B cell (primary cell): ENCODE measurements at places on chromosomes 1 and 21.

- no peak overlapping the region for H3K27ac ChIP-seq
- no peaks in the 10 kb centered on the region for H3K27me3 ChIP-seq
- peaks cover 7% of the 10 kb centered on the region for H3K4me1 ChIP-seq
- H3K36me3 ChIP-seq = no peaks in the 10 kb centered on the region
- no peak overlapping the region for H3K4me3 ChIP-seq
These were observed 23.7 kb downstream of the PHLDA3 start for GRCh38 chr1:201445310-201445709.

GRCh38 chr1:101137144-101138126 lies 99.4 kb upstream of the S1PR1 start:
- H3K27me3 ChIP-seq = no peaks in the 10 kb centered on the region
- no peak overlapping the region for H3K4me3 ChIP-seq
- DNase-seq = no peak
- peak overlapping the region; percentile 32 for H3K27ac ChIP-seq
- H3K4me1 ChIP-seq = peaks cover 36% of the 10 kb centered on the region

DNA sequence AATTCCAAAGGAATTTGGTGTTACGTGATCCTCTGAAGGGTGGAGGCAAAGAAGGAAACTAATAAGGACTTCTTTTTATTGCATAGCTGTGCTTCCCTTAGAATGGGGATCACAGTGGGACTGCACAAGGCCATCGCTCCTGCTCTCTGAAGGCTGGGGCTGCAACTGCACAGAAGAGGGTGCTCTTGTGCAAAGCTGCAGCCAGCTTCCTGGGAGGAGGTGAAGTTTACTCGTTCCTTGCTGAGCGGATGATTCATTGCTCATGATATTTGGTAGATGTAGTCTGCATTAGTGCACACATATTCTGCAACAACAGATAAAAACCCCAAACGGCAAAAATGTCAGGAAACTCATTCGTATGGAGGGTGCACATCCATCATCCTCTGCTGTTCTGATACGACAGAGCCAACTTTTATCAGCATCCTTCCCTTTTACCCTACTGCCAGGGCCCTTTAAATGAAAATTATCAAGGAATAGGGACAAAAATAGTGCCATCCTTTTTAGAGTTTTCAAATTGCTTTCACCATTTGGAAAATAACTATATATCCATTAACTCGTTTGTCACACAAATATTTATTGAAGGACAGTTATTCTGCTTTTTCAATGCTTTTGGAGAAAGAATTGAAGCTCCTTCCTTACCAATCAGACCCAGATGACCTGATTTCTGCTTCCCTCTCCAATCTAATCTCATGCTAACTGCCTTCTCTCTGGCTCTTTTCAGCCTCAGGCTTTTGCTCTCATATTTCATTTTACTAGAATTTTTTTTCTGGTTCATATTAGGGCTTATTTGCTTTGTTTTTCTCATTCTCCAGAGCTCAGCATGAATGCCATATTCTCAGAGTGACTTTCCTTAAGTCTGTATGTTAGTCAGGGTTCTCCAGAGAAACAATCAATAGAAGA lies 263.6 kb downstream of the DUSP10 start:
- H3K27me3 ChIP-seq = no peaks in the 10 kb centered on the region
- H3K4me3 ChIP-seq = no peak overlapping the region
- no peak overlapping the region for H3K27ac ChIP-seq
- DNase-seq = peak; percentile 55
- H3K4me1 ChIP-seq = no peaks in the 10 kb centered on the region

- H3K27me3 ChIP-seq = no peaks in the 10 kb centered on the region
- no peaks in the 10 kb centered on the region for H3K36me3 ChIP-seq
- no peak overlapping the region for H3K27ac ChIP-seq
- H3K4me3 ChIP-seq = no peak overlapping the region
- no peak for DNase-seq
- H3K4me1 ChIP-seq = no peaks in the 10 kb centered on the region
These were observed 655.4 kb downstream of the RWDD3 start for GRCh38 chr1:95889400-95889799.

- H3K4me1 ChIP-seq = no peaks in the 10 kb centered on the region
- H3K4me3 ChIP-seq = no peak overlapping the region
- H3K36me3 ChIP-seq = no peaks in the 10 kb centered on the region
- no peak for DNase-seq
These were observed 348.3 kb downstream of the BRINP3 start for GRCh38 chr1:190129366-190129765.

DNA sequence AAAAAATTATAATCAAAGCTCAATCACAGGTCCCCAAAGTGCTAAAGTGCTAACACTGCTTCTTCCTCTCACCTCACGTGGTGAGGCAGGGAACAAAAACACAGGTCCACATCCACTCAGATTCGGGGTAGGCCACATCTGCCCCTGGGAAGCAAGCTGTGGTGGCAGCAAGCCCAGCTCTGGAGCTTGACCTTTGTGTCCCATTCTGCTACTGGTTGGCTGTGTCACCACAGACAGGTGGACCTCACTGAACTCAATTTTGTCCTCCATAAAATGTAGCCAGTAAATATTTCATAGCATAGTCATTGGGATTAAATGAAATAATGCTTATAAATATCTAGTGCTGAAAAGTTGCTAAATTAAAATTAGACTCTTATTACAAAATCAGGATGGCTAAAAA lies 8.5 kb downstream of the AZIN2 start:
- H3K4me3 ChIP-seq = no peak overlapping the region
- no peak for DNase-seq
- H3K27me3 ChIP-seq = no peaks in the 10 kb centered on the region
- H3K27ac ChIP-seq = no peak overlapping the region
- no peaks in the 10 kb centered on the region for H3K36me3 ChIP-seq

GRCh38 chr1:163794551-163794950 lies 472.8 kb downstream of the NUF2 start:
- H3K4me1 ChIP-seq = no peaks in the 10 kb centered on the region
- no peak overlapping the region for H3K4me3 ChIP-seq
- no peak for DNase-seq

GRCh38 chr1:53371121-53371666 lies 43.3 kb upstream of the LRP8 start:
- H3K36me3 ChIP-seq = no peaks in the 10 kb centered on the region
- H3K4me3 ChIP-seq = no peak overlapping the region
- H3K27me3 ChIP-seq = no peaks in the 10 kb centered on the region
- H3K4me1 ChIP-seq = peaks cover 29% of the 10 kb centered on the region
- H3K27ac ChIP-seq = no peak overlapping the region
